ENCODE measurements at places on chromosomes 4 and X. TPM values are rescaled to one million over a fixed set of nuclear protein-coding genes. Genes with fewer than 3 reads are reported as not detected.

DNA sequence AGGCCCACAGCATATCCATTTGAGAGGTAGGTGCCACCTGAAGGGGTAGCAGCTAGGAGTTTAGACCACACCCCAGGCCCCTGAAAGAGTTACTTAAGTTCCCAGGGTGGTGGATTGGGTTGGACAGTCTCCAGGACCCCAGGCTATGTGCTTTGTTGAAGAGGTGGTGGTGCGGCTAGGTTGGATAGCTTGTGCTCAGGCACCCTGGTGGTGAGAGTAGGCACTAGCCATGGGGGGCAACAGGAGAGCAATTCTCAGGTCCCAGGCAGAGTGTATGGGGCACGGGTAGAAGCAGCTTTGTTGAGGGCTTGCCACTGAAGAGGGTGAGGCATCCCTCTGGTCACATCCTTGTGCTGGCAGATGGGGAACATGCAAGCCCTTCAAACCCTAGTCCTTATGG is 5.6 kb downstream of the PF4 start:
- no peak for DNase-seq

The POU3F4 gene
- total RNA-seq, result 12.6 TPM

DNA sequence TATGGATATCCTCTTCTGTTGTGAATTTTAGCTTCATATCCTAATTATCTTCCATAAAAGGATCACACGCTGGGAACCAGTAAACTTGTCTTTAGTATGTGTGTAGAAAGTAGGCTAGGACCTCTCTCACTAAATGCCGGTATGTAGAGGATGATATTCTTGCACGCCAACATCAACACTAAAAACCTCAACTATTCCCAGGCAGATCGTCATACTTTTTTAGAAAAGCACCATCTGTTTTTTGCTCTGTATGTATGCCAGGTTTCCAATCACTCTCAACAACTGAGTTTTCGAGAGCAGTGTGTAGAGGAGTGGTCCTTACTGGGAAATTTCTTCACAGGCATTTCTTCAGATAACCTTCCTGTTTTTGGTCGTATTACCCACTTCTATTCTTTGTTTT is 283.6 kb downstream of the GALNTL6 start:
- no peak for DNase-seq

- no peak for DNase-seq
Measured at GRCh38 chr4:181595716-181596115, 647.5 kb upstream of the TENM3 start.

- no peak for DNase-seq
Measured at GRCh38 chr4:166518776-166519175, 645.7 kb downstream of the TLL1 start.

The DOK7 gene
- not detected for total RNA-seq

DNA sequence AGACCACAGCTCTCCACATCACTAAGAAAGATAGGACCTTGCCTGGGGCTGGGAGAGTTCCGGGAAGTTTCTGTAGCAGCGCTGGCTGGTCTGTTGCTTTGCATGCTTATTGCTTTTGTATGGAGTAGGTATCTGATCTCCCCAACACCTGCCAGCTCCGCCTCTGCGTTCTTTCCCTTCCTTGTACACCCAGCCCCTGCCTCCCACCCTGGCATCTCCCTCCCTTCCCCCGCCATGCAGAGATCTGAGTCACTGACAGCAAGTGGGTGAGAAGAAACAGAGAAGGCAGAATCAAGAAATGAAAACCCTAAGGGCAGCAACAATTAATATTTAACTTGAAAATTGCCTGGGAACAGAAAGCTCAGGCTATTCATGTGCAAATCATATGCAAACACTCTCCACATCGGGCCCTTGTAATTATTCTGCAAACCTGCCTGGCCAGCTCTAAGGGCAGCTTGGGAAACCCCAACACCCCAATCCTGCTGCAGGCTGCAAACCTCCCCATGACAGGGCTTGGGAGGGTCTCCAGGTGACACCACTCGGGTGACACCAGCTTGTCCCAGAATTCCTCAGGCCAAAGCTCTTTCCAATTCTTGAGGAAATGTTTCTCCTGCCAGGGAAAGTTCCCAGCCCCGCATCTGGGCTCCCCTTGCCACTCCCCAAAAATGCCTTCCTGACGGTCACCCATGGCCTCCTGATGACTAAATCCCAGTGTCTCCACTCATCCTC is 257.2 kb downstream of the FBXW7 start:
- peak; percentile 69 for DNase-seq

DNA sequence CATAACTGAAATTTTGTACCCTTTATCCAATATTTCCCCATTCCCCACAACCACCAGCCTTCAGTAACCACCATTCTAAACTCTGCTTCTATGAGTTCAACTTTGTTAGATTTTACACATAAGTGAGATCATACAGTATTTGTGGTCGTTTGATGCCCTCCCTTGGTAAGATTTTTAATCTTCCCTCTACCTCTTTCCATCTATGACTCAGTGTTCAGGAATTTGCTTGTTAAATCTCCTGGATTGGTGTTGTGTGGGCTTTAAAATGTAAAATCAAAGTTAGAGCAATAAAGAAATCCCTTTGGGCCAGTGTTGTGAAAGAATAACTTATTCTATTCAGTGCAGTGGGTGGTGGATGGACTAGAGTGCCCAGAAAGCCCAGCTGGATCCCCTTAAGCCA is 37.4 kb downstream of the SLC16A2 start:
- no peak for DNase-seq

DNA sequence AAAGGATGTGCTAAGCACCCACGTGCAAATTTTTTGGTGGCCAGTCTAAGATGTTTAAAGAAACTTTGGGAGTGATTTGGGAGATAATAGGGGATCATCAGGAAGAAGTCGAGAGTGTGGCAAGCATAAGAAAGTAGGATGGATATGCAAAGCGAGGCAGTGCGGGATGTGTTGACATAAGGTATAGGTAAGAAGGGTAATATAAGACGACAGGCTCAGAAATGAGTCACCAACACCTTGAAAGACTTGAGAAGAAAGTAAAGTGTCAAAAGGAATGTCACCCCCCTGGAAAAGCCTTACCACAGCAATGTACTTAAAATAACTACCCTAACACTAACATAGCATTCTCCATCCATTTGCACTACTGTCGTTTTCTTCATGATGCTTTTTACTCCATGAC is 69.8 kb upstream of the BMP2K start:
- no peak for DNase-seq

DNA sequence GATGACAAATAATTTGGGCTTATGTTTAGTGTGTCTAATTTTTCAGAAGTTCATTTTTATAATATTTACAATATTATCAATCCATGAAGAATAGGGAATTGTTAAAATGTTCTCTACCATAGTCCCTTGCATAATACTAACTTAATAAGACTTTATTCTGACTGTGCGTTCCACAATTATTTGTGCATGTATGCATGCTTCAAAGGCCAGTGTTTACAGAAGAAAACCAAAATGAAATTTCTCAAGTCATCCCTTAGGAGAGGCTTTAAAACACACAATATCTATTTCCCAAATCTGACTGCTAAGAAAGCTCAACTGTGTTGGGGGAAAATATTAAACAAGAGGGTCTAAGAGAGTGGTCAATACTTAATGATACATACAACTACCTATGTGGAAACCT is 226.3 kb upstream of the ANKRD50 start:
- DNase-seq, result no peak

- DNase-seq, result no peak
Measured at GRCh38 chr4:145890689-145891088, 47.9 kb downstream of the ZNF827 start.

- no peak for DNase-seq
Measured at GRCh38 chr4:107215222-107215621, 179.1 kb upstream of the DKK2 start.

All from occipital lobe (tissue), 3 donors.